Activated T-helper 1 cell treated with Interleukin-2 at 50 U/mL for 16 hours (primary cell): ENCODE measurements at places on chromosomes 16 and 17.

- no peak for DNase-seq
Measured at GRCh38 chr16:4944333-4945281, 7.7 kb upstream of the PPL start.

GRCh38 chr16:57677622-57678369, 9.7 kb downstream of the ADGRG3 start:
- DNase-seq: no peak

DNA sequence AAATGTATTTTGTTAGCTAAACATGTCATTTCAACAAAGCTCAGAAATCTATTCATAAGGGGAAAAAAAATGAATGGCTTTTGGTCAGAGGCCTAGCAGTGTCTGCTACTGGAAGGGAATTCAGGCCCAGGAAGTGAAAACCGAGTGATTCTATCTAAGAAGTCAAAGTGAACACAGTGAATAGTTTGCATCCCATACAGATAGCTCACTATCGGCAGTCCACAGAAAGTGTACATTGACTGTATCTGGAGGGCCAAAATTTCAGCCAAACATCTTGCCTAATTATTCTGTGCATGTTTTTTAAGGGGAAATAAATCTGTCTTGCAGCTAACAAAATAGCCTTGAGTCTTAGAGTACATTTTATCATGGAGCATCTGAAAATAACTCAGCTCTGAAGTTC, 214.4 kb upstream of the CACNG5 start:
- DNase-seq: no peak

GRCh38 chr17:39144416-39144840, 7.0 kb downstream of the PLXDC1 start:
- DNase-seq: no peak
